ENCODE measurements at places on chromosomes 2 and 18.

DNA sequence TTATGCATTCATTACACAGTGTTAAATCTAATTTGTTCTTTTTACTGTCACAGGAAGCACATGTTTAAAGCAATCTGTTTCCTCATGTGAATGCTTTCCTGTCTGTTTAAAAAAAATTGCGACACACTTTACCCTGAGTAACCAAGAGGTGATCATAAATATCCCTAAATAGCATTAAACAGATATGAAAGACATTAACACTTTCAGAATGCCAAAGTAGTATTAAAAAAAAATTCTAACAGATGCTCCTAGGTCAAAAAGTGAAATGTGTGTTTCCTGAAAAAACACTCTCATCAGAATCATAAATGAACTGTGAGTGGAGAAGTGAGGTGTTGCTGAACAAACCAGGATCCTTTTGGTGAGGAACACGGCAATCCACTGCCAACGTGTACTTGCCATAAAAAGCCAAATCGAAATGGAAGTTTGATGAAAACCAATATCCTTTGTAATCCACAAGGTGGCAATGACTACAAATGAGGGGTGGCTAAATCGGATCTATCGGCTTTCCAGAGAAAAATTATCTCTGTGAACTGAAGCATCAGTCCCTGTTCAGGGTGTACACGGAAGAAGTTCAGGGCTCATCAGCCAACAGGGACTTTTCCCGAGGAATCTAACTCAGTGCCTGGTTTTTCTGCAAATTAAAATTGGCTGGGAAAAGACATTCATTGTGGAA, 248.9 kb downstream of the TCF4 start:
- no peak for DNase-seq

DNA sequence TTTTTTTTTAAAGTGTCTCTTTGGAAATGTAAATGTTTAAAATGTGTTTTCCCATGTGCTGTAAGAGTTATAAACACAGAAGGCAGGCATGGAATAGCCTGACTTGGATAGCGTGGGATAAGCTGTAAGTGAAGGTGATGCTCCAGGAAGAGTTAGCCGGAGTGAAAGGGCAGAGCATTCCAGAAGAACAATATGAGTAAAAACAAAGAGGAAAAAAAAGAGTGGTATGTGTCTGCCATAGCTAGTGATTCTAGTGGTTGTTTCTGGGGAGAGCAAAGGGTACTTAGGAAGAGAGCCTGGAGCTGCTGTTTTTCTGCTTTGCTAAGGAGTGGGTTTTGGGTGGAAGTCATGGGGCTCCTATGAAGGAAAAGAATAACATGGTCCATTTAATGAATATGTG, 126.9 kb upstream of the DLGAP1 start:
- no peak for DNase-seq

GRCh38 chr2:100130595-100131391, 11.6 kb downstream of the AFF3 start:
- no peak for DNase-seq

DNA sequence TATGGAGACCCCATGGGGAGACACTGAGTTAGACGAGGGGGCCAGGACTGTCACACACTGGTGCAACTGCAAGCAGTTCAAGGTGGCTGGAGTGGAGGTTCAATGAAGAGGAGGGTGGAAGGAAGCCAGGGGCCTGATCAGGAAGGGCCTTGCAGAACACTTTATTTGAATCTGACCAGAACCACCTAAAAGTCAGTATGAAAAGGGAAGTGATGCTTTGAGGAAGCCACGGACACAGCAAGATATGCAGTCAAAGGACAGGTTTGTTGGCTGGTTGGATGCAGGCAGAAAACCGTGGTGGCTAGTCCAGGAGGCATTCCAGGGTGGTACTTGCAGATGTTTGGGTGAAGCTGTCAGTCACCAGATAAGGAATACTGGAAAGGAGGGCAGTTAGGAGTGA, 3.5 kb upstream of the FAM124B start:
- no peak for DNase-seq

DNA sequence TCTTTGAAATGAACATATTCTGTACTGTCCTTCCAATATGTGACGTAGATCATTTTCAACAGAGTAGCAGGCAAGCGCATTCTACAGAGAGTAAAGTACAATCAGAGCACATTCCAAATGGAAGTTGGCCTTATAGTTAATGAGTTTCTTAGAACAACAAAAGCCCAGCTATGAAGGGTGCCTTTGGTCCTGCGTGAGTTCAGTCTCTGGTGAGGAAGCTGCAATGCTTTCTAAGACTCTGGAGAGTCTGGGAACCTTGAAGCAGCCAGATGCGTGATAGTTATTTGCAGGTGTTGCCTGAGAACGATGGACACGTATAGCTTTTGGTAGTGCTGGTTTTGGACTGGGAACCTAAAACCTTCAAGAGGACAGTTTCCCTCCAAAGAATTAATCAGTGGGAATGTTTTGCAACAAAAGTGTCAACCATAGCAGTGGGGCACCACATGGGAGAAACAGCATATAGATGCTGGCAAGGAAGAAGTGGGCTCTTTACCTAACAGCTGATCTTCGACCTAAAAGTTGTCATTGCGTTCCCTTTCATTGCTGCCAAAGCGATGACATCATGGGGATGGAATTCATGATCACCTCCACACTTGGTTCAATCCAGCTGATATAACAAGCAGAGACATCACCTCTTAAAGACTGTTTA, 9.3 kb upstream of the SNORC start:
- no peak for DNase-seq

DNA sequence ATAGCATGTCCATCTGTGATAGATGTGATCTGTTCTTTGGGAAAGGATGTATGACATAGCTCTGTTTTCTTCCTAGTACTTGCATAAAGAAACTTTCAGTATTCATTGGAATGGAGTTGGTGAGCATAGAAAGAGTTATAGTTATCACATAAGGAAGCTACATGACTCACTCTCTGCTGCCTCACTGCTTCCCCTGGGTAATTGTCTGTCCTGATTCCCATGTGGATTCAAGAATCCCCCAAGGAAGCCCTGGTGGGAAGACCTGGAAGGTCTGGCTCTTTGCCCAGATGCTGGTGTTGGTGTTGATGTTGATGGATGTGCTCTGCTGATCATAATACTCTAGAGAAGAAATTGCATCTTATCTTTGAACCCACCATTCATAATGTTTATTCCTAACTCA, 60.6 kb downstream of the PTPN4 start:
- no peak for DNase-seq
